Fibroblast of skin of abdomen (primary cell): ENCODE measurements at places on chromosomes 16 and 17.

- DNase-seq, result no peak
Measured at GRCh38 chr17:38751144-38751807, 1.3 kb upstream of the PSMB3 start.

DNA sequence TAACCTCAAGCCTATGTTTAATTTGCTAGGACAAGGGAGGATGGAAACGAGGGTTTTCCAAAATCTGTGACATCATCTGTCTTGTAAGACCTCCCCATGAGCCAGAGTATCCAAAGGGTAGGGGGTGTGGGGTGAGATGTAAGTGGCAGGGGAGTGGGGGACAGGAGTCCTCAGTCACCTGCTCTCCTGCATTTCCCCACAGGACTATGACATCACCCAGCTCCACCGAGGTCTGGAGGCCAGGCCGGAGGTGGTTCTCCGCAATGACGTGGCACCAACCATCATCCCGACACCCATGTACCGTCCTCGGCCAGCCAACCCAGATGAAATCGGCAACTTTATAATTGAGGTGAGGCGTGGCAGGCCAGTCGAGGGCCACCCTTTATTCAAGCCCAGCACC lies 41.5 kb upstream of the CDH1 start:
- no peak for DNase-seq

DNA sequence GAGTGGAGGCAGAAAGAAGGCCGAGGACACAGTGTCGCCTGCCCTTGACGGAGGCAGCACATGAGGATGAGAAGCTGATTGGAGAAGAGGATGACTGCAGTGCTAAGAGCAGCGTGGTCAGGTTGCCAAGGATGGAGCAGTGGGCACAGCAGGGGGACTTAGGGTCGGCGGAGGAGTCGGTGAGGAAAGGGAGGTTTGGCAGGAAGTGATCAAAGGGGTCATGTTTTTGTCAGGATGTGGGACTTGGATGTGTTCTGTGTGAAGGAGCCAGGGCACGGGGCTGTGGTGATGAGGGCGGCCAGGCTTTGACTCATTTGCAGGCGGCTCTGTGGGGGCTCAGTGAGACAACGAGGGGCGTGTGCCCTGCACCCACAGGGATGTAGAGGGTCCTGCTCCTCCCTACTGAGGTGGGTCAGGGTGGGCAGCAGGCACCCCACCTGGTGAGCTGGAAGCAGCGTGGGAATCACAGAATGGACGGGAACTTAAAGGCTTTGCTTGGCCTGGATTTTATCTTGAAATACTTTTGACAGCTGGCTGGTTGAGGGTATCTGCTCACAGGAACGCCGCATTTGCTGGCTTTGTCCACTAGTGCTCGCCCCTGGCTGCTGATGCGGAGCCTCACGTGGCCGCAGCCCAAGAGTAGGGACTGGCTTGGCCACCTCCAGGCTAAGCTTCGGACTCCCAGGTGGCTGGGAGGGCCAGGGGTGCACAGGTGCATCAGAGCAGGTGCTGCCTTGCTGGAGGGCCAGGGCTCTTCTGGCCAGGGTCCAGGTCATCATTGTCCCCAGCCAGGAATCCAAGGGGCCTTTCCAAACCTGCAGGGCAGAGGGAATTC lies 6.0 kb downstream of the MPG start:
- DNase-seq, result no peak

DNA sequence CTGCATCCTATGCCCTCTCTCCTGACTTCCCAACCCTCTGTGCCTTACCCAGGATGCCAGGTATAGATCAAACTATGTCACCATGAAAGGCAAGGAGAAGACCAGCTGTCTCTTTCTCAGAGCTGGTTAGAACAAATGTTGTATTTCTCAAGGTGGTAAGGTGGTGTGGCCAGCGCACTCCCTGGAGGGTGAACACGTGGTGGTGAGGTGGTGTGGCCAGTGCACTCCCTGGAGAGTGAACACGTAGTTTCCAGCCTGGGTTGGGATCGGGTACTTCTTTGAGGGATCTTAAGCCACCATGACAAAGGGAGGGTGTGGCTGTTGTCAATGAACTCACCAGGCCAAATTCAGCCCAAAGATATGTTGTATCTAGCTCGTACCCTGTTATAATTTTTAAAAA lies 26.8 kb downstream of the KATNIP start:
- DNase-seq, result no peak

DNA sequence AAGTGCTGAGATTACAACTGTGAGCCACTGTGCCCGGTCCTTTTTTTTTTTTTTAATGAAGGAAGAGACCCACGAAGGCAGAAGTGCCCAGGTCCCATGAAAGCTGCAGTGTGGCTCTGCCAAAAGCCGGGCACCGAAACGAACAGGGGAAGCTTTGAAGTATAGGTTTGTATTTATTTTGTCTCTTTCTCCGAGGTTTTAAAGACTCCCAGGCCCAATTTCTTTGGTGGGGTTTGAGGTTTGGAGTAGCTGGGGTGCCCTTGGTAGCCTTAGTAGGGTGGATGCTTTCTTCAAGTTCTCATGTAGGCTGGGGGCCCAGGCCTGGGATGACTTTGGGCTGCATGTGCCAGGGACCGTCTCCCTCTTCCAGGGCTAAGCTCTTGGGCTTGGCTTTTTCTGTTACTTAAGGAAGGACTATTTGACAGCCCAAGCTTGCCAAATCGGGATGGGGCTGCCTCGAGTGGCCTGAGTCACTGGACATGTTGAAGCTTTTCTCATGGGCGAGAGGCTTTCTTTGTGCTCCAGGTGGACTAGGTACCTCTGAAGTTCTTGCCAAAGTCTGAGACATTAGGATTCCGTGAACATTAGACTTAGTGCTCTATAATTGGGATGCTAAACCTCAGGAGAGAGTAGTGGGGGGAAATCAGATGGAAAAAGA lies 66.3 kb downstream of the WIPI1 start:
- no peak for DNase-seq

- DNase-seq, result peak; percentile 42
Measured at GRCh38 chr17:56440419-56440818, 153.1 kb upstream of the NOG start.

- peak; percentile 3 for DNase-seq
Measured at GRCh38 chr17:56596691-56597494, 3.4 kb downstream of the NOG start.
